NCI-H1092 treated with DMSO at 0.1 percent for 48 hours (cell line): ENCODE measurements at places on chromosomes 3 and 15.
A peak's percentile ranks its signal among the peaks of the same experiment; 100 is the strongest.

- DNase-seq, result no peak
Observed at GRCh38 chr3:25582242-25582641, 82.5 kb downstream of the TOP2B start.

DNA sequence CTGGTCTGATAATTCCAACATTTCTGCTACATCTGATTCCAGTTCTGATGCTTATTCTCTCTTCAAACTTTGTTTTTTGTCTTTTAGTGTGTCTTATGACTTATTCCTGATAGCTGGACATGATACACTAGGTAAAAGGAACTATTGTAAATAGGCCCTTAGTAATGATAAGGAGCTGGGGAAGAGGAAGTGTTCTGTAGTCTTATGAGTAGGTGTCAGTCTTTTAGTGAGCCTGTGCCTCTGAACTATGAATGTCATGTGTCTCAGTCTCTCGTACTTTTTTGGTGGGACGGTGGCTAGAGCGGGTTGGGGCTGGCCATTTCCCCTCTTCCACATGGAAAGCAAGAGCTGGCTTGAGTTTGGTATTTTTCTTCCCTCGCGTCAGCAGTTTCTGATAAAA is 41.2 kb downstream of the PCCB start:
- no peak for DNase-seq

DNA sequence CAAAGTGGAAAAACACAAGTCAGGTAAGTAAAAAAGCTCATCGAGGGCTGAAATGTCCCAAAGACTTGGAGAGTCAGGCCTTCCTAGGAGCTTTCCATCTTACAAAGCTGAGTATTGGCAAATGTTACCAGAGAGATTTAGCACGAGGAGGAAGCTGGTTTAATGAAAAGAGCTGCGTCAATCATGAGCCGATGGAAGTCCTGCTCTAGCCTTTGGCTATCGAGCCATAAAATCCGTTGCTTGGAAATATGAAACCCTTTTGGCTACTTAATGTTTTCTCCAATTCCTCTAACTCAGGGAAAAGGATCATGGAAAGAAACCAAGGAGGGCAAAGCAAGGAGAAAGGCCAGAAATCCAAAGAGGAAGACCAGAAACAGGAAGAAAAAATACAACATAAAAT is 1074.6 kb downstream of the FHIT start:
- no peak for DNase-seq

DNA sequence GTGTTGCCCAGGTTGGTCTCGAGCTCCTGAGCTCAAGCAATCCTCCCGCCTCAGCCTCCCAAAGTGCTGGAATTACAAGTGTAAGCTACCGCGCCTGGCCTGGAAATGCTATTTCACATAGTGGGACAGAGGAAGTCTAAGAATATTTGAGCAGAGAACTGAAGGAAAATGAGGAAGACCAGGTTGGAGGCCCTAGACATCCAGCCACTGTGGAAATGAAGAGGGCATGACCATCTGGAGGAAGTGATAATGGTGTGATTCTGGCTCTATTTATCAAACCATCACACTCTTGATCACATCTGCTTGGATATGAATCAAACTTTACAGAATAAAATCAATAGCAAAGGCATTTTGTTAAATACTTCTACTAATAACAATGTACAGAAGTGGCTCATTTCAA is 65.9 kb upstream of the ARHGEF3 start:
- DNase-seq, result no peak

DNA sequence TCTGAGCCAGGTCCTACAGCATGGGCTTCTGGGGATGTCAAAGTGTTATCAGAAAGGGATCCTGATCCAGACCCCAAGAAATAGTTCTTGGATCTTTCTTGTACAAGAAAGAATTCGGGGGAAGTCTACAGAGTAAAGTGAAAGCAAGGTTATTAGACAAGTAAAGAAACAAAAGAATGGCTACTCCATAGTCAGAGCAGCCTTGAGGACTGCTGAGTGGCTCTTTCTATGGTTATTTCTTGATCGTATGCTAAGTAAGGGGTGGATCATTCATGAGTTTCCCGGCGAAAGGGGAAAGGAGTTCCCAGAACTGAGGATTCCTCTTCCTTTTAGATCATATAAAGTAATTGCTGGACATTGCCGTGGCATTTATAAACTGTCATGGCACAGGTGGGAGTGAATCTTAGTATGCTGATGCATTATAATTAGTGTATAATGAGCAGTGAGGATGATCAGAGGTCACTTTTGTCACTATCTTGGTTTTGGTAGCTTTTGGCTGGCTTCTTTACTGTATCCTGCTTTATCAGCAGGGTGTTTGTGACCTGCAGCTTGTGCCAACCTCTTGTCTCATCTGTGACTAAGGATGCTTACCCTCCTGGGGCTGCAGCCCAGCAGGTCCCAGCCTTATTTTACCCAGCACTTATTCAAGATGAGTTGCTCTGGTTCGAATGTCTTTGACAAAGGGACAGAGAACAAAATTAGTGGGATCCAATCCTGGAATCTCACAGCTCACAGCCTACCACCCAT is 41.0 kb downstream of the CRYGS start:
- DNase-seq, result no peak

DNA sequence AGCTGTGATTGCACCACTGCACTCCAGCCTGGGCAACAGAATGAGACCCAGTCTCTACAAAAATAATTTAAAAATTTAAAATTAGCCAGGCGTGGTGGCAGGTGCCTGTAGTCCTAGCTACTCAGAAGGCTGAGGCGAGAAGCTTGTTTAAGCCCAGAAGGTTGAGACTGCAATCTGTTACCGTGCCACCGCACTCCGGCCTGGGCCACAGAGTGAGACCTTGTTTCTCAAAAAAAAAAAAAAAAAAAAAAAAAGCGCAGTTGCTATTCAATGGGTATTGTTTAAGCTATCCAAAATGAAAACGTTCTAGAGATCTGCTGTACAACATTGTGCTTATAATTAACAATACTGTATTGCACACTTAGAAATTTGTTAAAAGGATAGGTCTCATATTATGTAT is 24.0 kb downstream of the ZNF148 start:
- DNase-seq, result no peak

GRCh38 chr3:127456471-127457093 is 134.0 kb downstream of the TPRA1 start:
- DNase-seq, result peak; percentile 81

DNA sequence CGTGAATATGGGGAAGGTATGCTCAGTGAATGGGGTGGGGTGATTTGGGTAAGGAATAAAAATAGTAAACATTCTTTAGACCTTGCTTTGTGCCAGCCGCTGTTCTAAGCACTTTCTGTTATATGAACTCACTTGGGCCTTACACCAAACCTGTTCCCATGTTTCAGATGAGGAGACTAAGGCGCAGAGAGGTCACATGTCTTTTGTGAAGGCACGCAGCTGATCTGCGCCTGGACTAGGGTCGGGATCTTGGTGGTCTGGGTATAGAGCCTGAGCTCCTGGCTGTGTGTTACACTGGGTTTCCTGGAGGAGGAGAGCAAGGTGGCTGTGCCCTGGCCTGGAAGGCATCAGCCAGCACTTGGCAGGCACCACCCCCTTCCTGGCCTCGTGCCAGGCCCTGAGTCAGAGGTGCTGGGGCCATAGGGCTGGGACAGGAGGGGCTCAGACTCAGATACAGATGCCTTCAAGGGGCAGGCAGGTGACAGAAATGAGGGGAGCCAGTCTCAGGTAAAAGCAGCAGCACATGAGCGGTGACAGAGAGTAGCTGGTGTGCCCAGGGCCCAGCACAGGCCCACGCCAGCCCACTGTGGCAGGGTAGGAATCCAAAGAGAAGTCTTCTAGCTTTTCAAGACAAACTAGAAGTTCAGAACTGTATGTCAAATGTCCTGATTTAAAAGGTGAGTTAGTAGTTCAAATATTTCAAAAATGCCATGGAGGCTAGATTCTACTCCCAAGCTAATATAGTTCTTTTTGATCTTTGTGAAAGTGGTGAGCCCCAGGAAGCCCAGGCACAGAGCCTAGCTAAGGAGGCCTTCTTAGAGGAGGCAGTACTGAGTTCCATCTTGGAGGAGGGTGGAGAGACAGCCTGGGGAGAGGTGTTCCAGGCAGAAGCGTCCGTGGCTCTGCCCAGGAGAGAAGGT is 83.1 kb downstream of the DNAJB8 start:
- peak; percentile 33 for DNase-seq

- no peak for DNase-seq
Observed at GRCh38 chr3:141969711-141970110, 93.3 kb downstream of the ATP1B3 start.

GRCh38 chr3:72376956-72377710 is 471.1 kb downstream of the SHQ1 start:
- DNase-seq, result no peak

DNA sequence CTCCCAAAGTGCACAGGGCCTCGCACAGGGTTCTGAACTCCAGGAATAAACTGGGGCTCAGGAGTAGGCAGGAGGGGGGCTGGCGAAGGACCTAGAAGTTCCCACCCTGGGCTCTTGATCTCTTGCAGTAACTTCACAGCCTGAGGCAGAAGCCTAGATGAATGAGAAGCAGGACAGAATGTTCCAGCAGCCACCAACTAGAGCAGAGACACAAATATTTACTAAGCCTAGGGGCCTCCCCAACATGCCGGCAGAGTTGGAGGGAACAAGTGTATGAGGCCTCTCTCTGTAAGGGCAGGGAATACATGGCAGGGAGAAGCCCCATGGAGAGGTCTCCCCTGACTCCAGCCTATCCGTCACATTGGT is 25.3 kb upstream of the C15orf39 start:
- no peak for DNase-seq

DNA sequence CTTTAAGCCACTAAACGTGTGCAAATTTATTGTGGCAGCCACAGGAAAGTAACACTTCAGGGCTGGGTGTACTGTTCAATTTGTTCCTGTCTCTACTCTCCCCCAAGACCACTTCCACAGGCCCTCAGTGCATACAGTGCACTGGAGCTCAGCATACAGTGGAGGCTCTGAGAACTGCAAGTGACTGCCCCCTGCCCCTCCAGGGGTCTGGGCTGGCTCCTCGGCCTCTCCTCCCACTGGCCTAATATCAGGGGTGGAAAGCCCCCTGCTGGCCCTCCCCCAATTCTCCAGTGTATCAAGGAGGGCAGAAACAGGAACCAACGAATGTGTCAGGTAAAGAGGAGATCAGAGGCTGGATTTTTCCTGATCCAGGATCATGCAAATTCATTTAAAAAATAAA is 19.9 kb upstream of the HEG1 start:
- no peak for DNase-seq

DNA sequence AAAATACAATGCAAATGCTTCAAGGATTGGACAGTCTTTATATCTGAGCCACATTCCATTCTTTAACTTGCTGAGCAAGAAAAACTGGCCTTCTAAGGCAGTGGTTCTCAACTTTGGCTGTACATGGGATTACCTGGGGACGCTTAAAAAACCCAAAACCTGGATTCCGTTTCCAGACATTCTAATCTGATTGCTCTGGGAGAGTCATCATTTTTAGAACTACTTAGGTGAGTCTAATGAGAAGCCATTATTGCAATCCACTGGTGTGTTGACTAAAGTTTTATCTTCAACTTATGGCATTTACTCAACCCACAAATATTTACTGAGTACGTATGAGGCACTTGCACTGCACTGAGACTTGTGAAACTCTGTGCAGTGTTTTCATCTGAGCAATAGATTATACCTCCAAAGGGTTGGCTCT is 195.7 kb upstream of the ATP11B start:
- DNase-seq, result no peak

DNA sequence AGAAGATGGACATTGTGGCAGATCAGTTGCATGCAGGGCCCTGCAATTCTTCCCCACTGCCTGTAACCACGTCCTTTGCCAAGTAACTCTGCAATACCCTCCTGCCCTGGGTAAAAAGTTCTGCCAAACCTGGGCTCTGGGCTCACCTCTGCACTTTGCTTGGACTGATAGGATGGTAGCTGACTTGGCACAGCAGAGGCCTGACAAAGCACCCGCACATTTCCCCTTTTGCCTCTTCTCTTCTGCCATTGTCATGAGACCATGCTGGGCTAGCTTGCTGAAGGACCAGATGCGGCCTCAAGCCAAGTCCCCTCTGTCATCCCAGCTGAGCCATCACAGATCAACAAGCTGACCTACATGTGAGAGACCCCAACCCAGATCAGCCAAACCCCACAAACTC is 122.4 kb downstream of the SMAD6 start:
- no peak for DNase-seq

GRCh38 chr3:110343945-110344344 is 727.7 kb upstream of the NECTIN3 start:
- DNase-seq, result no peak

DNA sequence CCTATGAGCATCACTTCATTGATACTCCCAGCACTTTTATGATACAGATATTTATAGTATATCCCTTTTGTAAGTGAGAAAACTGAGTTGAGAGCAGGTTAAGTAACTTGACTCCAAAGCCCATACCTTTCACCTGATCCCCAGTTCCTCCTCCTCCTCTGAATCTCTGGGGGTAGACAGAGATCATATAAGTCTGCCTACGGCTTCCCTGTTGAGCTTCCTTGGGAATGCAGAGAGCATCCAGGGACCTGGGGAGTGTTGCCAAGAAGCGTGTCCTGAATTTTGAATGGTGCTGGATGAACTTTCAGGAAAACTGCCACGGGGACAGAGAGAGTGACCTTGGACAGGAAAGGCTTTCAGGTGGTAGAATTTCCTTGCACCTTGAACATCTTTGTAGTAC is 268.5 kb downstream of the LRTM1 start:
- DNase-seq, result no peak

GRCh38 chr3:173711619-173712018 is 314.1 kb downstream of the NLGN1 start:
- no peak for DNase-seq

DNA sequence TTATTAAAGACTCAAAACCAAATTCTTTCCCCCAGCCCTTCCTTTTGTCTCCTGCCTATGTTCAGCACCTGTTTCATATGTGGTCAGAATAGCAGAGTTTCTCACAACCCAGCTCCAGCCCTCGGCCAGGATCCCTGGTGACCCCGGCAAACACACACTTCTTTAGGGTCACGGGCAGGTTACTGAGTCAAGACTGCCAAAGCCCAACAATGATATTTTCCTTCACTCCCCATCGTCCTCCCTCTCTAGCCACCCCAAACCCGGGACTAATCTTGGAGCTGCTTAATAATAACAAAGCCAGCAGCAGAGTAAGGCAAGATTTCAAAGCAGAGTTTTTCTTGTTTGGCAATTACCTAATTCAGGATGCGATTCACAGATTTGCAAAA is 25.5 kb downstream of the RARB start:
- DNase-seq, result no peak

GRCh38 chr3:97896129-97896528 is 74.3 kb downstream of the CRYBG3 start:
- no peak for DNase-seq

DNA sequence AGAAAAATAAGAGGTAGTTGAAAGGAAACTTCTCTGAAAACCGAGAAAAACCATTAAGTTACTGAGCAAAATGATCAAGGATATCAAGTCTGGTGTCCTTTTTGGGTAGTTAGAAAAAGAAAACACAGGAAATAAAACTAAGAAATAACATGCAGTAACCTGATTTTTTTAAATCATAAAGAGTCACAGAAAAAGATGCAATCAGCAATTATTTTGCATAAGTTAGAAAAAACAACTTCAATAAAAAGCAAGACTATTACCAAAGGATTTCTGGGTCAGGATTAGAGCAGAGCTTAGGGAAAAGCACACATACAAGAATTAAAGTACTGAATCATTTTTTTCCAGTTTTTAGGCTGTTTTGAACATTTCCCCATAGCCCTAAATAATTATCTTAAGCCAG is 28.5 kb upstream of the ANO10 start:
- DNase-seq, result no peak

GRCh38 chr3:24802614-24803013 is 308.0 kb upstream of the THRB start:
- DNase-seq, result no peak

- DNase-seq, result peak; percentile 50
Observed at GRCh38 chr3:14335774-14336748, 66.3 kb upstream of the SLC6A6 start.
